ENCODE measurements at places on chromosomes 1 and 21.

- no peak for DNase-seq
Measured at GRCh38 chr1:99565606-99566289, 80.2 kb upstream of the PALMD start.

DNA sequence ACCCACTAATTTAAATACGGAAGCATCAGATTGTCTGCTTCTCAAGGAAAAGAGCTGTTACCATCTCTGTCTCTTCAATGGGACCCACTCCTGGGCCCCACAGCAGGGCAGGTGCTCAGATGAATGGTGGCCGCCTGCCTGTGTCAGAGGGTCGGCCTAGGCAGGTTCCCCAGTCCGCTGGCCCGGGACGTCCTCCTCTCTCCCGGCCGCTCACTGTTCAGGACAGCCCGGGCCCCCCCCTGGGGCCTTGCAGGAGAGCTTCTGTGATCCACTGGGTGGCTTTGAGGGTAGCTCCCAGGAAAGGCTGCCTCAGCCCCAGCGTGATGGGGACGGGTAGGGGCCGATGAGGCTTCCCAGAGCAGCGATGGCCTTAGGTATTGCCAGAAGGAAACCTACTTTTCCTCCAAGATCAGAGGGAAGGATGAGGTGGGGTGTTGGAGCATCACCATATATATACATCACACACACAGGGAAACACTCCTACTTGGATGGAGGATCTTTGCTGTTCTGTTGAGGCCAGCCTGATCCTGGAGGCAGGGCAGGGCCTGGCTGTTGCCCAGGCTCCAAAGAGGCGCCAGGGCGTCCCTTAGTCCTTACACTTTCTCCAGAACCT is 231.3 kb downstream of the SDCCAG8 start:
- no peak for DNase-seq

- DNase-seq: no peak
Measured at GRCh38 chr1:68270951-68271350, 38.6 kb upstream of the WLS start.

- DNase-seq: no peak
Measured at GRCh38 chr1:5718831-5719632, 273.2 kb downstream of the NPHP4 start.

DNA sequence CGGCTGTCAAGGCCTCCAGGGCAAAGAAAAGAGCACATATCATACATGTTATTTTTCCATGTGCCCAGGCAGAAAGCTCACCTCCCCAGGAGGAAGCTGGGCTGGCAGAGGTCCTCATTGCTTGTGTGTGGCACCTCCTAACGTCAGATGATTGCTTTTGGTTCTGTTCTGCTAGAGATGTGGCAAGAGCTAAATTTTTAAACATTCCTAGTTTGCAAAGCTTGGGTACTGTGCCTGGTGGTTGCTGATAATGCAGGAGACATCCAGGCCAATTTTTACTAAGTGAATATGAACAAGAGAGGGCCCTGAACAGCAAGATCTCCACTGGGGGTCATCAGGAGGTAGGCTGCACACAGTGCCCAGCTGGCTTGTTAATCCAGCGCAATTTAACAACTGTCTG is 93.9 kb downstream of the TBX19 start:
- no peak for DNase-seq

DNA sequence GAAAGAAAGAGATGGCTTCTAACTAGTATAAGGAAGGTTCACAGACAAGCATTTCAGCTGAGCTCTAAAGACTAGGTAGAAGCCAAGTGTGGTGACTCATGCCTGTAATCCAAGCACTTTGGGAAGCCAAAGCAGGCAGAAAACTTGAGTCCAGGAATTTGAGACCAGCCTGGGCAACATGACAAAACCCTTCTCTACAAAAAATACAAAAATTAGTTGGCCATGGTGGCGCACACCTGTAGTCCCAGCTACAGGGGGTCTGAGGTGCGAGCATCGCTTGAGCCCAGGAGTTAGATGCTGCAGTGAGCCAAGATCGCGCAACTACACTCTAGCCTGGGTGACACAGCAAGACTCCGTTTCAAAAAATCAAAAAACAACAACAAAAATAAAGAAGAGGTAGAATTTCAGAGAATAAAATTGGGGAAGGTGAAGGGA is 27.8 kb downstream of the FBXO42 start:
- no peak for DNase-seq

DNA sequence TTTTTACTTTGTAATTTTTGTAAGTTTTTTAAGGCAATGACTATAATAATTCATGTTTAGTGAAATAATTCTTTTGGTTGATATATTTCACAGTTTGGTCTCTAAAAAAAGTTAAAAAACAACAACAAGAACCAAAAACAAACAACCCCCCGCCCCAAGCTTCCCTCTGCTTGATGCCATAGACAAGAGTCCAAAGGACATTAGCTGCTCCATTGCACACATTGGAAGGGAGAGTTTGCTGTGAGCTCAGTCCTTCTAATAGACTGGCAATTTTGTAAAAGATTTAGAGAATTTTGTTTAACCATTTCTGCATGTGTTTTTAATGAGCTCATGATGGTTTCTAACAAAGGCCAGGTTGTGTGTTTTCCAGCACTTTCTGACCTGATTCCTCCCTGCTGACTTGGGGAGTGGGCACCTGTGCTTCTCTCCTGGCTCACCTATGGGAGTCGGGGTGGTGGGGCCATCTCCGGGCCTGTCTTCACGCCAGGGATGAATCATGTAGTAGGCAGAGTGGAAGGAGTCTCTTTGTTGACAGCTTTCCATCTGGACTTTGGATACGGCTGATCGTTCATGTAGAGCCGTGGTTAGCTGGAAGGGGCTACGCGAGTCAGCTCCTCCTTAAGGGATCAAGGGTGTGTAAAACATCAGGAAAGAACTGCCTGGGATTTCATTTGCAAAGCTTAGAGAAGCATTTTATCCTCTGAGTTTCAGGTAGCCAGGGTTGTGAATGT is 14.1 kb downstream of the ZBTB18 start:
- DNase-seq: no peak

- no peak for DNase-seq
Measured at GRCh38 chr1:212467843-212468482, 35.2 kb downstream of the NENF start.

GRCh38 chr21:42973309-42973990 is 912 bp upstream of the PKNOX1 start:
- DNase-seq: no peak

GRCh38 chr1:21262293-21263051 is 27.8 kb downstream of the ECE1 start:
- no peak for DNase-seq

- peak; percentile 70 for DNase-seq
Measured at GRCh38 chr1:154386643-154387352, 18.3 kb upstream of the IL6R start.

- no peak for DNase-seq
Measured at GRCh38 chr1:68571454-68572235, 74.8 kb upstream of the DEPDC1 start.

DNA sequence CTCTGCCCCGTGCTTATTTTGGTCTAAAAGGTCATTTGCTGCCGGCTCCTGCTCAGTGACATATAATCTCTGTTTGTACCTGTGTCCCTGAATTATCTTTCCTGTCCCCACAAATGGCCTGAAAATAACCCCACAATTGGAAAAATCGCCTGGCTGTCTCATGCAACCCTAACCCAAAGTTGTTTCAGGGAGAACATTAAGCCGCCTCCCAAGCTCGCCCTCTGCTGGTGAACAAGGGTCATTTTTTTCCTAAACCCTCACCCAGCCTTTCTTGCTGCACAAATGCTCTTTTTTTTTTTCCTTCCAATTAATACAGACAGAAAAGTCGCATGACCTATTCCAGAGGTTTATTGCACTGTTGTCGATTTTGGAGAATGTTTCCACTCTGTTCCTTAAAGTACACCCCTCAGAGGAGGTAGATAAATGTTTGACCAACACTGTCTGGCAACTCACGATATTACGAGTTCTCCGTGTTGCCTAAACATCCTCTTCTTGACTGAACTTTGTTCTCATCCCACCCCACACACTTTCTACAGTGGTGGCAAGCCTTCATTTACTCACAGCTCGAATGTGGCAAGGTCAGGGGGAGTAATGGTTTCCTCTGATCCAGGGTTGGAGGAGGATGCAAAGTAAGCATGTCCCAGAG is 148.7 kb downstream of the ZZZ3 start:
- DNase-seq: peak; percentile 34

DNA sequence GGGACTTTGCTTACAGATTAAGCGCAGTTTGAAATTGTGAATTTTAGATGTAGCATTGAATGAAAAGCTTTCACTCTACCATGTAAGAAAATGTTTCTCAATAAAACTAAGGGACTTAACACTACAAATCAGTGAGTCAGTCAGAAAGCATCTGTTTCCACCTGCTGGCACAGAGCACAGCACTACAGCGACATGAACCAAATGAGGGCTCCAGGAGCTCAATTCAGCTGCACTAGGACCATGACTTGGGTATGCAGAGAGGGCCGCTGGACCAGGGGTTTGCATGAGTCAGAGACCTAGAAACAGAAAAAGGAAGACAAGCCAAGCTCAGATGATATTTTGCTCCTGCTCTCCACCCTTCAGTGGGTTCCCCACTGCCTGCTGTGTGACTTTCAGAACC is 5.2 kb downstream of the SUSD4 start:
- DNase-seq: no peak

- peak; percentile 47 for DNase-seq
Measured at GRCh38 chr1:192809307-192810252, 741 bp downstream of the RGS2 start.

DNA sequence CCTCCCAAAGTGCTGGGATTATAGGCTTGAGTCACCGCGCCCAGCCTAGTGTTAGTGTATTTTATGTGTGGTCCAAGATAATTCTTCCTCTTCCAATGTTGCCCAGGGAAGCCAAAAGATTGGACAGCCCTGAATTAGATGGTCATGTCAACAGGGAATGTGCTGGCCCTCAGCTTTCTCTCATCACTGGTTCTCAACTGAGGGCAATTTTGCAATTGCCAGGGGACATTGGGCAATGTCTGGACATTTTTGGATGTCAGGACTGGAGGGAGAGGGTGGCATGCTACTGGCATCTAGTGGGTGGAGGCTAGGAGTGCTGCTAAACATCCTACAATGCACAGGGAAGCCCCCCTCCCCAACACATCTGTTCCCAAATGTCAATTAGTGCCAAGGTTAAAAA is 95.0 kb downstream of the LAMC2 start:
- no peak for DNase-seq

DNA sequence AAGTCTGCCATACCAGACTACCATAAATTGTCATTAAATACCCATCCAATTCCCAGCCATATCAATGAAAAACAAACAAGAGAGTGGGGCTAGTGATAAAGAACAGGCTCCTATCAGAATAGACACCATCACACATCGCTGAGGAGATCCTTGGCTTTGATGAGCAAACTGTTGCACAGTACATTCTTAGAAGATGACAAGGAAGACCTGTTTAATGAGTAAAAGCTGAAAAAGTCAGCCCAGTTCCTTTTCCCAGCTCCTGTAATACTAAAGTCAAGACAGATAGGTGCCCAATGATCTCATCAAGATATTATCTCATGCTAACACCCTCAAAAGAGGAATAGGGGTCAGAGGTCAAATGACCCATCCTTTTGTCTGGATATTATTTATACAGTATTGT is 164.5 kb upstream of the COA6 start:
- no peak for DNase-seq

DNA sequence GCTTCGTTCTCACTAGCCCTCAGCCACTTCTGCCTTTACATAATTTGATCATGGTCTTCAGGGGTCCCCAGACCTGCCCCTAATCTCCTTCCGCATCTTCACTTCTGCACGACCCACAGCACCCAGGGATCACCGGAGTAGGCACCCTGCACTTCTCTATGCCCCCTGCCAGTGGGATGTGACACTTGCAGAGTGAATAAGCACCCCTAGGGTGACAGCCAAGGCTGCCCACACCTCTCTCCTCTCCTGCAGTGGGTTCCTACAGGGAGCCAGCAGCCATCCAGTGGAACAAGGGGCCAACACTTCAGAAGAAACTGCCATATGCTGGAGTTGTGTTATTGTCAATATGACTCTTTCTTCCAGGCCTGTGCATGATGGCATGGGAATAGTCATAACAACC is 58.0 kb upstream of the CTPS1 start:
- DNase-seq: no peak

- DNase-seq: no peak
Measured at GRCh38 chr1:17013491-17014320, 2.0 kb upstream of the ATP13A2 start.

GRCh38 chr1:17419626-17420328 is 19.7 kb downstream of the RCC2 start:
- DNase-seq: peak; percentile 56

GRCh38 chr1:87993051-87993450 is 664.4 kb downstream of the LMO4 start:
- no peak for DNase-seq

GRCh38 chr1:15706751-15707150 is 22.6 kb downstream of the PLEKHM2 start:
- no peak for DNase-seq

Measured in activated CD4-positive, alpha-beta T cell treated with anti-CD3 and anti-CD28 coated beads, Interleukin-2, amount 50 U/mL, for 24 hours (primary cell).